Activated CD4-positive, alpha-beta T cell treated with anti-CD3 and anti-CD28 coated beads, Interleukin-2, amount 10 ng/mL, durations not matched to agents 24 days and 14 days (primary cell): ENCODE measurements at places on chromosomes 16 and 17. TPM values are rescaled to one million over a fixed set of nuclear protein-coding genes. Genes with fewer than 3 reads are reported as not detected.

LDHD gene
- 0.09 and 0.24 TPM in 2 replicates for total RNA-seq

AATF gene
- 116 and 118 TPM in 2 replicates for total RNA-seq

SPN gene
- 157 and 165 TPM in 2 replicates for total RNA-seq

METTL22 gene
- total RNA-seq: 36.2 and 38.4 TPM in 2 replicates

BTBD17 gene
- total RNA-seq: not detected in 2 replicates

CD7 gene
- total RNA-seq: 413 and 415 TPM in 2 replicates

ELP5 gene
- total RNA-seq: 74.3 and 76.8 TPM in 2 replicates

TMEM88 gene
- 6.1 and 7.1 TPM in 2 replicates for total RNA-seq

SYT17 gene
- 1.3 and 1.9 TPM in 2 replicates for total RNA-seq

TNFRSF17 gene
- total RNA-seq: not detected in 2 replicates

SOST gene
- total RNA-seq: not detected in 2 replicates

KRTAP1-5 gene
- total RNA-seq: not detected in 2 replicates

FXR2 gene
- 62.6 and 64.4 TPM in 2 replicates for total RNA-seq

TVP23A gene
- total RNA-seq: not detected in 2 replicates

TNP2 gene
- not detected in 2 replicates for total RNA-seq

FBF1 gene
- total RNA-seq: 17.5 and 18.6 TPM in 2 replicates

MRPL12 gene
- 232 and 233 TPM in 2 replicates for total RNA-seq

PLCG2 gene
- 6.8 and 6.9 TPM in 2 replicates for total RNA-seq

MILR1 gene
- 0.28 TPM in 1 of 2 replicates, not detected in the other for total RNA-seq

KRT33A gene
- total RNA-seq: not detected in 2 replicates

PTGES3L gene
- 0.66 and 1.4 TPM in 2 replicates for total RNA-seq
